ENCODE measurements at places on chromosomes 16 and 17.
A peak's percentile ranks its signal among the peaks of the same experiment; 100 is the strongest.

DNA sequence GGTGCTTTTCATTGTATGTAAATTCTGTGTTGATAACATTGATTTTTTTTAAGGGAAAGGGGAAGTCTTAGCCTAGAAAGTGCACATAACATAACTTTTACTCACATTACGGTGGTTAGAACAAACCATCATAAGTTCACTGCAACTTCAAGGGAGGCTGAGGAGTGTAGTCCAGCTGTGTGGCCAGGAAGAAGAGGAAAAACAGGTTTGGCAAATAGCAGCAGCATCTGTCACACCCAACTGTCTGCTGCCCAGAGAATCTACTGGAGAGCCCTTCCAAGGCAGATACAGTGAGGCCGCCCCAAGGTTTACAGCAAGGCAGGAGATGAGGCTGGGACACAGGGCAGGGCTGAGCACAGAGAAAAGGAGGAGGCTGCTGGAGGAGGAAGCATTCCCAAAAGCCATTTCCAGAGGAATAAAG, 60.6 kb downstream of the AIPL1 start:
- DNase-seq = no peak

GRCh38 chr17:32187271-32187670, 45.0 kb downstream of the RHOT1 start:
- DNase-seq = no peak

DNA sequence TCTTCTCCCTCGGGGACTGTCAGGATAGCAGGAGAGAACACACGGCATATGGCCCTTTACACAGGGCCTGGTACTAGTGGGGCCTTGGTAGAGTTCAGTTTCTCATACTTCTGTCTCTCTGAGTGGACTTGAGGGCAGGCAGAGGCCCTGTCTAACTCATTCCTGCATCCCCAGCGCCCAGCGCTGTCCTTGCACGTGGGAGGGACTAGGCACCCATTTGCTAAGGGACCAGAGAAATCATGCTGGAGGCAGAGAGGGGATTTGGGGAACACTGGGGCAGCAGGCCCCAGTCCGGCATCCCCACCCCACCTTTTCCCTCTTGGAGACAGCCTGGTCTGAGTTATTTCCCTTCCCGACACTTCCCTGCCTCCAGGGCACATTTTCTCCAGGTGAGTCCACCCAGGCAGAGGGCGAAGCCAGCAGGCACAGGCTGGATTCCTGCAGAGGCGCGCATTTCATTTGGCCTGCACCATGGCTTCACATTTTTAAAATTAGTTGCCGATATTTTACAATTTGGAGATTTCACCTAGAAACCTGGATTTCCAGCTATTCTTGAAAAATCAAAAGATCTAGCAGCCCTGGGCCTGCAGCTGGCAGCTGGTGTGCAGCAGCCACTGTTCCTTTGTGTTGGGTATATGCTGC, 9.7 kb upstream of the NKD1 start:
- DNase-seq = no peak

- DNase-seq = no peak
Measured at GRCh38 chr17:19750020-19750572, 2.0 kb upstream of the ALDH3A1 start.

- no peak for DNase-seq
Measured at GRCh38 chr17:64410750-64411490, 20.3 kb upstream of the PECAM1 start.

DNA sequence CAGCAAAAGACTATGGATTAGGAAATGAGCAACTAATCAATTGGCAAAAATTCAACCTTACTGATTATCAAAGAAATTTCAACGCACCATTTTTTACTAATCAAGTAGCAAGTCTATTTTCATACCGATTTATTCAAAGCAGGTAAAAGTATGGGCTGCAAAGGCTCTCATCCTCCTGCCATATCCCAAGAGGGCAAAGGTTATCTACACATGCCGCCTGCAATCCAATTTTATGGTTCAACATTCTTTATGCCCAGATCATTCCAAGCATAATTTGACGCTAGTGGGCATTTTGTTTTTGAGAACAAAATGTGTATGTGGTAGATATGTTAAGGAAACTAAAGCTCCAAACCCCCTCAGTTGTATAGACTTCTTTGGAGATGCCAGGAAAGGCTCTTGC, 270.6 kb downstream of the MAF start:
- DNase-seq = no peak

DNA sequence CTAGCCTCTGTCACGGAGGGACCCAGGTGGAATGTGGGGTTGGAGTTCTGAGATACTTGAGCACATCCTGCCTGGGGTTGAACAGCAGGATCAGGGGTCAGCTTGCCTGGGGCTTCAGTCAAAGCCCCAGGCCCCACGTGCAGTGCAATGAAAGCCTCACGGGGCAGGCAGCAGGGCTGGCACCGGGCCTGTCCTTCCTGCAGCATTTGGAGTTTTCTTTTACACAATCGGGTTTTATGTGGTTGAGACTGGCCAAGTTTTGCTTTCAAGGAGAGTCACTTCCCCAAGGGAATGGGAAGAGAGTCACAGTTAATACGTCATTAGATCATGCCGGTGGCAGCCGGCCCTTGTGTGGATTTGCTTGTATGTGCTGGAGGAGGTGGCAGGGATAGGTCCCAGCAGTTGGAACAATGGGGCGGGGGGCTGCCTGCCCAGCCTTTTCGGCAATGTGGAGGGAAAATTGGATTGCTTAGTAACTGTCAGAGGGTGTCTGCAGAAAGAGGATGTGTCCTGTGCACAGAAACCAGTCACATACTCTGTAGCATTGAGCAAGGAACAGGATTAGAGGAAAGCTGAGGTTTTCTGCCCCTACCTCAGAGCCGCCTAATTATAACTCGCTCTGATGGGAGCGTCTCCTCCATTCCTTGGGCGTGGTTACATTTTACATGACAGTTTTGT, 4.5 kb downstream of the RMI2 start:
- no peak for DNase-seq

DNA sequence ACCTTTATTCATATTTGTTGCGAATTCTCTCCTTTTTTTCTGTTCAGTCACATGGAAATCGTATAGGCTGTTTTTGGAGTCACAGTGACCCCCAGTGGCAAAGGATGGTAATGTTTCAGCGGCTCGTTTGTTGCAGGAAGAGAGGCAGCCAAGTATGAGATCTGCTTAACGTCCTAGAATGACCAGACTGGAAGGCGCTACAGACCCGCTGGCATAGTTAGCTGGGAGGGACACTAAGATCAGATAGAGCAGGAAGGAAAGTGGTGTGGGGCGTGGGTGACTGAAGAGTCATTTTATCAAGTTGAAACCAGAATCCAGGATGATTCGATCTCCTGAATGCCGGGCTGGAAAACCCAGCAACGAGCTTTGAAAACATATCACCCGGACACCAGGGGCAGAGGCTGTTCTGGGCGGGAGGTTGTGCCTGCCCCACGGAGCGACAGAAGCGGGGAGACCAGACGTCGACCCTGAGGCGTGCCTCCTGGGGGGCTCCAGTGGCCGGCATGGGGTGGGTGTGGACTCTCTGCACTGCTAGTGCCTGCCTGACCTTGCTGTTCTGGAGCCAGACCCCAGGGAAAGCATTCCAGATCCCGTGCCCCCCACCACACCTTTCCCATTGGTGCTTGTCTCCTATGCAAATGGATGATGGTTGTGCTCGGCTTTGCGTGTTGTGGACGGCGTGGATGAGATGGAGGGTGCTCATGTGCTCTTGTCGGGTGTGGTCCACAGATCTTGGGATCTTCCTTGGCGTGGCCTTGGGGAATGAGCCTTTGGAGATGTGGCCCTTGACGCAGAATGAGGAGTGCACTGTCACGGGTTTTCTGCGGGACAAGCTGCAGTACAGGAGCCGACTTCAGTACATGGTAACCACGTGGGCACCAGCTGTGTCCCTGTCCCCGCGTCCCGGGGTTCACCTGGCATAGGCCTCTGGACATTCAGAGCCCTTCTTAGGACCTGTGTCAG, 7.7 kb downstream of the IL34 start:
- DNase-seq = peak; percentile 40

DNA sequence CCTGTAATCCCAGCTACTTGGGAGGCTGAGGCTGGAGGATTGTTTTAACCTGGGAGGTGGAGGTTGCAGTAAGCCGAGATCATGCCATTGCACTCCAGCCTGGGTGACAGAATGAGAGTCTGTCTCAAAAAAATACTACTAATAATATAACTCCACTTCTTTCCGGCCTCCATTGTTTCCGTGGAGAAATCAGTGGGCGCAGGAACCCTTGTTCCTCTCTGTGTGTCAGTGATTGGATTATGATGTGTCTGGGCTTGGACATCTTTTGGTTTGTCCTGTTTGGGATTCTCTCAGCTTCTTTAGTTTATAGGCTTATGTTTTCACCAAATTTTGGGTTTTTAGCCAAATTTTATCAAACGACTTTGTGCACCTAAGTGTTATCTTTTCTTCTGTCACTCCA, 36.8 kb downstream of the ACSF3 start:
- DNase-seq = no peak

GRCh38 chr17:41617698-41618097, 5.1 kb upstream of the KRT16 start:
- no peak for DNase-seq

DNA sequence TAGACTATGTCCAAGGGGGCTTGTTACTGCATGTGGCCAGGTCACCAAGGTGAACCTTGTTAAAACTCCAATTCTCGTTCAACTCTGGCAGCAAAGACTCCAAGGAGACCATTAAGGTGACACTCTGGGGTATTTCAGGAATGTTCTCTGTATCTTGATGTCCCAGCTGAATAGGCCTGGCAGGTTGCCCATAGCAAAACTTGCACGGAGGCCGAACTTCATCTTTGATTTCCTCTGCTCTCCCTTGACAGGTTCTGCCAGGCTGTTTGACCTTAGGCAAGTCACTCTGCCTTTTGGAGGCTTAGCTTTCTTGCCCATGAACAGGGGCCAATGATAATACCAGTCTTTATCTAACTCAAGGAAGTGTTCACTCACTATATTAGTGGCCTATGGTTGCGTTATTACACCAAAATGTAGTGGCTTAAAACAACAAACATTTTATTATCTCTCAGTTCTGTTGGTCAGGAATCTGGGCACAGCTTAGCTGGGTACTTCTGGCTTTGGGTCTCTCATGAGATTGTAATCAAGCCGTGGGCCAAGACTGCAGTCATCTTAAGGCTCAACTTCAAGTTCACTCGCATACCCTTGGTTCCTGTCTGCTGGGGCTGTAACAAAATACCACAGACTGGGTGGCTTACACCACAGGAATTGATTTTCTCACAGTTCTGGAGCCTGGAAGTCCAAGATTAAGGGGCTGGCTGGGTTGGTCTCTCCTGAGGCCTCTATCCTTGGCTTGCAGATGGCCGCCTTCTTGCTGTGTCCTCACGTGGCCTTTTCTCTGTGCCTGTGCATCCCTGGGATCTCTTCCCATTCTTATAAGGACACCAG, 168.5 kb downstream of the UTP18 start:
- no peak for DNase-seq

GRCh38 chr17:69870091-69870530, 204.9 kb upstream of the KCNJ16 start:
- DNase-seq = no peak

DNA sequence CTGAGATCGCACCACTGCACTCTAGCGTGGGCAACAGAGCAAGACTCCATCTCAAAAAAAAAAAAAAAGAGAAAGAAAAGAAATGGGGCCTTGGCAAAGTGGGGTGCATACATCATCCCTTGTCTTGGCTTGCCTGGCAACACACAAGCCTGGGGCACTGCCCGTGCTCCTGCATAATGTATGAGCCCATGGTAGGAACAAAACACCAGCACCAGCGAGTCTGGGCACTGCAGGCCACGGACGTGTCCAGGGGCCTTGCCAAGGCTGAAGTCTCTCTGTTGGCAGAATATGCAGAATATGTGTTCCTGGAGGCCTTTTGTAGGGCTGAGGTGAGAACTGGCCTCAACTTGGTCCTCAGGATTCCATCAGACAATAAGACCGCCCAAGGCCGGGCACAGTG, 15.7 kb upstream of the ALDOA start:
- no peak for DNase-seq

- no peak for DNase-seq
Measured at GRCh38 chr16:58485184-58485887, 14.6 kb upstream of the NDRG4 start.

DNA sequence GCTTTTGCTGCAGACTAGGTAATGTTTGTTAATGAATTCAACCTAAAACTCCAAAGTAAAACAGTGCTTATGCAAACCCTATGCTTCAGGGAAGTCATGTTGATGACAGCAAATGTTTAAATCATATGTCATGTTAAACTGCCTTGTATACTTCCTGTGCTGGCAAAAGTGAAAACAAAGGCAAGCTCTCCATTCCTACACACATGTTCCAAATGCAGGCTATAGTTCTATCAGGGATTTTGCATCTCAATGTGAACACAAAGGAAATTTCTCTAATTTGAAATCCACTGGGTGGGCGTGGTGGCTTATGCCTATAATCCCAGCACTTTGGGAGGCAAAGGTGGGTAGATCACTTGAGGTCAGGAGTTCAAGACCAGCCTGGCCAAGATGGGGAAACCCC, 19.3 kb downstream of the UNK start:
- no peak for DNase-seq

GRCh38 chr16:84806256-84806889, 13.4 kb upstream of the CRISPLD2 start:
- DNase-seq = no peak

GRCh38 chr16:89709166-89709565, 7.7 kb upstream of the SPATA2L start:
- DNase-seq = no peak

DNA sequence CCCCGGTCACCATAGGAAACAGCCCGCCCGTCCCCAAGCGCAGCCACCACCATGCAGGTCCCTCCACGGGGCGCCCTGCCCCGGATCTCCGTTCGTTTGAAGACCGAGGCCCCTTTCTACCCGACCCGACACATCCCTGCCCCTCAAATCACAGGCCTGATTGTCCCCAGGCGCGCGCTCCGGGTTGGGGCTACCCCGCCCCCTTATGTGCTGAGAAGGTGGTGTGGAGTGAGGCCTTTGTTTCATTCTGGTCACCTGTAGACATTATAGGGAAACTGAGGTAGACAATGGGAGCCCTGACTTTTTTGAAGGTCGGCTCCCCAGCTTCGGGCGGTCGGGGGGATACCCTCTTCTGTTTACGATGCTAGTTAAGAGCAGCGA, 763 bp upstream of the ACTG1 start:
- DNase-seq = peak; percentile 83

- DNase-seq = no peak
Measured at GRCh38 chr17:61986898-61987297, 59.1 kb upstream of the INTS2 start.

DNA sequence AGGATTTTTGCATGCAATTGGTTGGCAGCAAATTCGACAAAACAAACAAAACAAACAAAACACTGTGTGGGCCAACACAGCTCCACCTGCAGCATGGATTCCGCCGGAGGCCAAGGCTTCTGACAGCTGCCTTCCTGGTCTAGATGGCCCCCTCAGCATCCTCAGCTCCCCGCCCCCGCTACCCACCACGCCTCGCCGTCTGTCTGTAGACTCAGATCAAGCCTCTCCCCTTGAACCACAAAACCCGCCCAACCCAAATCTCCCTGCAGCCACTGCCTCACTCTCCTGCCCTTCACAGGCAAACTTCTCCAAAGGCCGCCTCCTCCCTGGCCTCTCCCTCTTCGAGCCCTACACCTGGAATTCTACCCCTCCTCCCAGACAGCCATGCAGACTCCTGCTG, 57.9 kb downstream of the RTN4RL1 start:
- DNase-seq = no peak

- no peak for DNase-seq
Measured at GRCh38 chr16:23579371-23579770, 16.7 kb downstream of the NDUFAB1 start.
